CD14-positive monocyte (primary cell): ENCODE measurements at places on chromosomes 2 and 18.

DNA sequence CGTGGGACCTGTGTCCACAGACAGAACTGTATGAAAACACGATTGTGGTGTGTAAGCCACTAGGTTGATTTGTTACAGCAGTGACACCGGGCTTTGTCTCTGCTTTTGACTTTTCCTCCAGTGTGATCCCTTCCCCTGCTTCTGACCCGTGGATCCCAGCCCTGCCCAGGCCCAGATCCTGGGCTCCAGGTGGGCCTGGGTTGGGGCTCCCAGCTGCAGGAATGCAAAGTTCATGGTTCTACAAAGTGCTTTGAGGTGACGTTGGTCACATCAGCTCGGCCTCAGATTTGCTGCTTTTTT lies 26.8 kb downstream of the HPCAL1 start:
- no peak for DNase-seq

- no peak for DNase-seq
These were observed 74.6 kb upstream of the SMAD7 start for GRCh38 chr18:49025426-49025766.

DNA sequence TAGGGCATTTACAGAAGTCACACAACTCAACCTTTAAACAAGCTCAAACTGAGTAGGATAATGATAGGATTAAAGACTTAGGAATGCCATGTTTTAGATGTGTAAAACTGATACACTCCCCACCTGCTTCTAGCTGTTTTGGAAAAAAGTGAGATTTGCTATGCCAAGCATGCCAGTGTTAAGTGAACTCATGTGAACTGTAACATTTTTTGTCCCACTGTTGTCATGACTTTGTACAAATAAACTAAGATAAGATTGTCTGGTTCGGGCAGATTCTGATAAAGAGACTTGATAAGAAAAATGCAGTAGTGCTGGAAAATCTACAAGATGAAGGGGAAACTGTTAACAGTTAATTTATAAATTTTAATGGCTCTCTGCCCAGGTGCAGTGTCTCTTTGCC lies 66.5 kb downstream of the GLS start:
- DNase-seq, result no peak

DNA sequence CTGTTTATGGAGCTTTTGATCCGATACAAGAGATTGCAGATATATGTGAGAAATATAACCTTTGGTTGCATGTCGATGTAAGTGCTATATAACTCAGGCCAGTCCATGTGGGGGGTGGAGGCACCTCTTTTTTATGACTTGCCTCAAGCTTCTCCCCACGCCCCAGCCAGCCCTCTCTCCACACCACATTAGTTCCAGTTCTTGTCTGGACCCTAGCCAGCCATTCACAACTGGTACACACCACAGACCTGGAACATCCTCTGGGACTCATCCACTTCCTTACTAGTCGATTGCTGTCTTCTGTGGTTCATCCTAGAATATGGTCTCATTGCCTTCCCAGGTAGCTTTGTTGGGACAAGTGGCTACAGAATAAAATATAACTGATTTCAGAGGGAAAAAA lies 31.0 kb downstream of the GAD1 start:
- no peak for DNase-seq

GRCh38 chr18:36299015-36299414 lies 1.5 kb downstream of the FHOD3 start:
- DNase-seq, result no peak

DNA sequence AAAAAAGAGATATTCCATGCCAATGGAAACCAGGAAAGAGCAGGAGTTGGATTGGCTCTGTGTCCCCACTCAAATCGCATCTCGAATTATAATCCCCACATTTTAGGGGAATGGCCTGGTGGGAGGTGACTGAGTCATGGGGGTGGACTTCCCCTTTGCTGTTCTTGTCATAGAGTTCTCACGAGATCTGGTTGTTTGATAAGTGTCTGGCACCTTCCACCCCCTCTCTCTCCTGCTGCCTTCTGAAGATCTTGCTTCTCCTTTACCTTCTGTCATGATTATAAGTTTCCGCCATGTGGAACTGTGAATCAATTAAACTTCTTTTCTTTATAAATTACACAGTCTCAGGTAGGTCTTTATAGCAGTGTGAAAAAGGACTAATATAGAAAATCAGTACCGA lies 355.6 kb downstream of the NBAS start:
- no peak for DNase-seq
